ENCODE measurements at places on chromosomes 3 and 15. TPM values are rescaled to one million over a fixed set of nuclear protein-coding genes. Genes with fewer than 3 reads are reported as not detected.

The ASB14 gene
- not detected for total RNA-seq

The TNFSF10 gene
- 18.8 TPM for total RNA-seq

The GP5 gene
- 0.23 TPM for total RNA-seq

The TMC3 gene
- total RNA-seq, result not detected

The RHCG gene
- not detected for total RNA-seq

The AGBL1 gene
- not detected for total RNA-seq

The CGNL1 gene
- total RNA-seq, result 0.05 TPM

The KIF7 gene
- 2.2 TPM for total RNA-seq

The SLITRK3 gene
- not detected for total RNA-seq

- DNase-seq, result no peak
Measured at GRCh38 chr3:16385151-16385550, 120.1 kb downstream of the OXNAD1 start.

- DNase-seq, result no peak
Measured at GRCh38 chr3:147797095-147797494, 387.9 kb downstream of the ZIC1 start.

GRCh38 chr3:79167651-79168416 lies 600.0 kb downstream of the ROBO1 start:
- DNase-seq, result no peak

DNA sequence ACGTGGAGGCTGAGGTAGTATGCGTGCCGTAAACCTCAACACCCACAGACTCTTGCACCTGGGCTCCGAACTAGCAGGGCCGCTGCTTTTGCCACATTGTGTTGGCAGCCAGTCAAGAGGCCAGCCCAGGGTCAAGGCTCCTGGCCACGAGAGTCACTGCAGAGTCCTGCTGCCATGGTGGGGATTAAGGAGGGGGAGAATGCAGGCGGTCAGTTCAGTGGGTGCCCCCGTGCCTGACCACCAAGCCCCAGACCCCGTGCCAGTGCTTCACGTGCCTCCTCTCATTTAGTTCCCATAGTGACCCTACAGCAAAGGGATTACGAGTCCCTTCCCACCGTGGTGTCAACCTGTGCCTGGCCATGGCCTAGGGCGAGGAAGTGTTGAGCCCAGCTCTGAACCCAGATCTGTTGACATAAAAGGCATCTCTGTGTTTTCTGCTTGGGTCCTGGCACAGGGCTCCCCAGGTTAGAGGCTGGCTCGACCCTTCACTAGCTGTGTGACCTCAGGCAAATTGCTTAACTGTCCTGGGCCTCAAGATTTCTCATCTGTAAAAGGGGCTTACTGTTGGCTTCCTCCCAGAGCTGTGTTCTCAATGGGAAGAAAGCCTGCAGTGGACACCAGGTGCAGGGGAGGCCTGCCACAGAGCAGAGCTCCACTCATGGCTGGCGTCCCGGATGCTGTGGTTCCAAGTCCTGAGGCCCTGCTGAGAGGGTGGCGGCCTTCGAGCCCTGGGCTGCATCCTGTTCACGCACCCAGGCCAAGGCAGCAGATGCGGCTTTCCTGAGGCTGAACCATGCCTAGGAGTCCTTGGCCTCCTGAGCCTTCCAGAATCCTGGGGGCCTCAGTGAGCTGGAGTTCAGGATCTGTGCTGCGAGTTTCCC lies 32.8 kb downstream of the FBLN2 start:
- DNase-seq, result no peak

- DNase-seq, result no peak
Measured at GRCh38 chr3:117880638-117881037, 1154.0 kb downstream of the IGSF11 start.

DNA sequence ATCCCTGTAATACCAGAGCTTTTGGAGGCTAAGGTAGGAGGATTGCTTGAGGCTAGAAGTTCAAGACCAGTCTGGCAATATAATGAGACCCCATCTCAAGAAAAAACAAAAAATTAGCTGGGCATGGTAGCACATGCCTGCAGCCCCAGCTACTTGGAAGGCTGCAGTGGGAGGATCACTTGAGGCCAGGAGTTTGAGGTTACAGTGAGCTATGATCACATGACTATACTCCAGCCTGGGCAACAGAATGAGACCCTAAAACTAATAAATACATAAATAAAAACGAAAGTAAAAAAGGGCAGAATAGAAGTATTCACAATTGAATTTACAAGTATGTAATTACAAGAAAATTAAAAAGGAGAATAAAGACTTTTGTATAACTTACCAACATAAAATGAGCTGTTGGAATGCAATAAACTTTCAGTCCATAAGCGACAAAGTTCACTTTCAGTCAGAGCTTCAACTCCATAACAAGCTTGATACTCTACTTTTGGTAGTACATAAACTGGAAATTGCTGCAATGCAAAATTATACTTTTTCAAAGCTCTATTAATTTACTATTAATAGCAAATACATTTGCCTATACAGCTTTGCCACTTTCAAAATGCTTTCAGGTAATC lies 36.8 kb downstream of the ICE2 start:
- no peak for DNase-seq

DNA sequence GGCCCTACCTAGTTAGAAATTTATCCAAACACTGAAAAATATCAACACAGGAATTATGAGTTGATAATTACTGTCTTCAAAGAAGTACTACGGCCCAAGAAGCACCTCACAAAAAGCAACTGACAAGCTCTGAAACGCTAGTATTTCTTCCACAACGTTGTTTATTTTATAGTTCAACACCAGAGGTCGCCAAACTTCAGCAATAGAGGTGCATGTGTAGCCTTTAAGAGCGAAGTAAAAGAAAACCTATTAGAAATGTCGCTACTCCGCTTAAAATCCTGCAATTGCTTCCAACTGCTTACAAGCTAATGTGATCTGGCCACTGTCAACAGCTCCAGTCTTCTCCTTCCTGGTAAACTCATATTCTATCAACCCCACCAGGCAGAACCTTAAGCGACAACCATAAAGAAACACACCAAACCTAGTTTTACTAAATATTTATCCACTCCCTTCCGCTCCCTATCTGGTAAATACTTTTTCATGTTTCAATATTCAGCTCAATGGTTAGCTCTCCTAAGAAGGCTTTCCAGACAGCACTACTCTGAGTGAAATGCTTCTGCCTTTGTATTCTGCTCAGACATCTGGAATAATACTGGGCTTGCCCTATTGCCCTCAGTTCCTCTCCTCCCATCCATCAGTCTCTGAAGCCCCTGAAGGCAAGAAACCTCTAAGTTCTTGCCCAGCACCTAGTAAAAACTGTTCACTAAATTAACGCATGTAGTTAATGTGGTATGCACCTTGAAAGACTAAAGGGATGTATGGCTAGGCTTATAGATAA lies 110.2 kb downstream of the NR1I2 start:
- peak; percentile 16 for DNase-seq

DNA sequence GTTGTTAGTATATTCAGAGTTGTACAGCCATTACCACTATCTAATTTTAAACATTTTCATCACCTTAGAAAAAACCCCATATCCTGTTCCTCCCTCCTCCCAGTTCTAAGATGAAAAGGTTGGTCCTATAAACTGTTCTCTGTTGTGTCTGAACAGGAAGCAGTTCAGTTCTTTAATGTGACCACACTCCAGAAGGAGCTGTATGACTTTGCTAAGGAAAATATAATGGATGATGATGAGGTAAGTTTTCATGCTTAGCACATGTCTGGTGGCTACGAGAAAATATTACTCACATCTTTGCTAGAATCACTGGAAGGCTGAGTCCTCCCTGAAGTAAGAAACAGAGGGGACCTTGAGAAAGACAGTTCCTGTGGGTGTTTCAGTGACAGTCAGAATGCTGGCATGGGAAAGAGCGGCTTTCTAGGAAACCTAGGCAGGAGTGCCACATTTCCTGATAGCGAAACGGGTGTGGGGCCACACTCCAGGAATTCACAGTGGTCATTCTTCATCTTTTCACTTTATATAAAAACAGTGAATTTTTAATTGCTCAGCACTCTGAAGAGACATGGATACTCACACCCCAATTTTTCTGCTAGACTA lies 20.3 kb downstream of the CRTAP start:
- DNase-seq, result no peak

DNA sequence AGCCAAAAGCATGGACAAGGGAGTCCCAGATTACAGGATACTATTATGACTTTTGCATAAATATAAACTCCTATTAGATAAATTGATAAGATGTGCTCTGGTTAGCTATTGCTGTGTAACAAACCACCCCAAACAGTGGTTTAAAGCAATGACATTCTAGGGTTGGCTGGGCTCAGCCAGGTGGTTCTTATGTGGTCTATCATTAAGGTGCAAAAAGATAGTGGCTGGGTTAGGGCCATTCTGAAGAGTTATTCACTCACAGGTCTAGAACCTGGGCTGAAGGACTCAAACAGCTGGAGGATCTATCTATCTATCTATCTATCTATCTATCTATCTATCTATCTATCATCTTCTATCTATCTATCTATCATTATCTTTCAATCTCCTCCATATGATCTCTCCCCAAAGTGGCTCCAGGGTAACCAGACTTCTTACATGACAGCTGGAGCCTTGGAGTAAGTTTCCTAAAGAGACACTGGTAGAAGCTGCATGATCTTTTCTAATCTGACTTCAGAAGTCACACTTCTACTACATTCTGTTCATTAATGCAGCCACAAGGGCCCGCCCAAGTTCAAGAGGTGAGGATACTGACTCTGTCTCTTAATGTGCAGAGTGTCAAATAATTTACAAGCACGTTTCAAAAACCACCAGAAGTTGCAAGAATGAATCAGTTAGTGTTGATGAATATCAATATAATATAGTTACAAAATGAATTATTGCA lies 74.9 kb upstream of the XCR1 start:
- DNase-seq, result no peak

DNA sequence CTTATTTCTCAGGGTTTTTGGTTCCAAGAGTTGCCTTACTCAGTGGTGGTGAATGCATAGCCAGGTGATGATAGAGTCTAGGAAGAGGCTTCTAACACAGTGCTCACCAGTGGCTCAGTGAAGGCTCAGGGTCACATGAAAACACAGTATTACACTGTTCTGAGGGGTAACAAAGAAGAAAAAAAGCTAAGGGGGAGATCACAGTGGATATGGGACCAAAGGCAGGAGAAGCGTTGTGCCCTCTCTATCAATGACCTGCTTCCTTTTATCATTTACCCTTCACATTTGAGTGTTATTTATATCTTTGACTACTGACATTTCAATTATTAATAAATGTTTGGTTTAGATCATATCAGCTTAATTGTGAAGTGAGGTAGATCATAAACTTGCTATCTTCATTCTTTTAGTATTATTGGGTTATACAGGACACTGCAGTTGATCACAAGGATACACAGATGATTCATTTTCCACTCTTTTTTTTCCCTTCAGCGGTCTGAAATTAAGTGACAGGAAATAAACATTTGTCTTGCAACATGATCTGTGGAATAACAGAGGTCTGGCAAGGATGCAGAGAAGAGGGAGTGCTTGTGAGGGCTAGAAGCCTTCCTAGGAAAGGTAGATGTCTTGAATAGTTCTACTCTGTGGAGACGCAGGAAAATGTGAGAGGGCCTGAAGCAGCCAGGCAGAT lies 171.7 kb downstream of the C3orf38 start:
- no peak for DNase-seq

DNA sequence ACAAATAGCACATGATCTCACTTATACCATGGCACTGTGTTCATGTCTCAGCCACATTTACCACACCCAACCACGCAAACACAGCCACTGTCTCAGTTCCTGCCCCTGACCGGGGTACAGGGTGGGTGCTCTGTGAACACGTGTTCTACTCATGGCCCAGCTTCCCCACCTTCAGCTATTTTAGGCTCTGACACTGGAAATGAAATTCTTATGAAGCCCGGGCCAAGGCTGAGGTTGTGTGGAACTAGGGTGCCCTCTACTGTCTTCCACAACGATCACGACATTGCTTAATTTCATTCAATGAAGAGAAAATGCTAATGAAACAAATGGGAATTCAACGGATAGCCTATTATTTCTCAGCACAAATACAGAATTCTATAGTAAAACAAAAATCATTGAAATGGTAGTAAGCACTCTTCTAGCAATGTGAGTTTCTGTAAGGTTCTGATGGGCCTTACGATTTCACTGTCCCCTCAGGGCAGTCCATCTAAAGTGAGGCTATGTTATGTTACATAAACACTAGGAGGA lies 2.1 kb upstream of the GABRA5 start:
- DNase-seq, result no peak

DNA sequence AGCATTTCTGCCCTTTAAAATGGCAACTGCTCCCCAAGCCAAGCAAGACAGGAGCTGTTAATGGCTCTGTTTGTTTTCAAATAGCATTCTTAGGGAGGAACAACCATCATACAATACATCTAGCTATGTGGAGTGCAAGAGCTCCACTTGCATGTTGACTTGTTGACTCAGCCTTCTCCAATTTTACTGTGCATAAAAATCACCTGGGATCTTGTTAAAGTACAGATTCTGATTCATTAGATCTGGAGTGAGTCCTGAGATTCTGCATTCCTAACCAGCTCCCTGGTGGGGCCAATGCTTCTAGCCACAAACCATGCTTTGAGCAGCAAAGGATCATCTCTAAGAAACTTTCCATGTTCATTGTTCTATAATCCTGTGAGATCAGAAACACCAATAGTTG lies 171.4 kb downstream of the THRB start:
- DNase-seq, result no peak

DNA sequence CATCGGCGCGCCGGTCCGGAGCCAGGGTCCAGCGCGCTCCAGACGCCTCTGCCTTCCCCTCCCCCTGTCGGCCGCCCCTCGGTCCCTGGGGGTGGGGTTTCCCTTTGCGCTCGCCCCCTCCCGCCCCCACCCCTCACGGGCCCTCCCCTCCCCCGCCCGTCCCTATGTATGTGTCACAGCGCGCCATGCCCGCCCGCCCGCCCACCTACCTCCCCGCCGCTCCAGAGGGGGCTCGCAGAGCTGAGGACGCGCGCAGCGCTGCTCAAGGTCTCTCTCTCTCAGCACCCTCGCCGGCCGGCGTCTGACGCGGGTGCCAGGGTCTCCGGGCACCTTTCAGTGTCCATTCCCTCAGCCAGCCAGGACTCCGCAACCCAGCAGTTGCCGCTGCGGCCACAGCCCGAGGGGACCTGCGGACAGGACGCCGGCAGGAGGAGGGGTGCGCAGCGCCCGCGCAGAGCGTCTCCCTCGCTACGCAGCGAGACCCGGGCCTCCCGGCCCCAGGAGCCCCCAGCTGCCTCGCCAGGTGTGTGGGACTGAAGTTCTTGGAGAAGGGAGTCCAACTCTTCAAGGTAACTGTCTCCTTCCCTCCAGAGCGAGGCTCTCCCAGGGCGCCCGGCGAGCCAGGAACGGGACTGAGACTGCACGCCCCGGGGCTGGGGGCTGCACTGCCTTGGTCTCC lies at the start of gene ACAN:
ACAN (plus strand) TSS at position 196 of the 679 bp plus-strand sequence. CDS start 32,771 bp downstream, outside the sequence.
- no peak for DNase-seq

- no peak for DNase-seq
Measured at GRCh38 chr3:58042947-58043707, 34.9 kb downstream of the FLNB start.

DNA sequence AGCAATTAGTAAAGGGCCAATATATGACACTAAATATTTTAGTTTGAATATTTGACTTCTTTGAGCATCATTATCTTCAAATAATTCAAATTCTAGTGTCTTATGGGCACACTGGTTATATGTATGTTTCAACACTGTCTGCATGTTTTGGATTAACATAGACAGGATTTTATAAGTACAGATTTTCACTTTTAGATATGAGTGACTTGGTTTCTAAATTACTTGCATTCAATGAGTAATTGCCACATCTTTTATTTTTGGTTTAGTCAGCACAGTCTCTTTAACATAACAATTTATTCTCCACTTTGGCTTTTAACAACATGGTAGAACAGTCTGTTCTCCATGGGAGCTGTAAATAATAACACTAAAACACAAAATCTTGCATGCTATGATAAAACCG lies 674.8 kb downstream of the TBL1XR1 start:
- no peak for DNase-seq

- DNase-seq, result no peak
Measured at GRCh38 chr15:89646416-89647141, 8.7 kb downstream of the KIF7 start.

GRCh38 chr3:99471353-99472323 lies 166.8 kb upstream of the COL8A1 start:
- no peak for DNase-seq

Measured in activated T-cell treated with anti-CD3 and anti-CD28 coated beads, Interleukin-2, amount 50 U/mL, for 4 hours (primary cell).